CD14-positive monocyte (primary cell): ENCODE measurements at places on chromosomes 11 and 22.
A peak's percentile ranks its signal among the peaks of the same experiment; 100 is the strongest.

- DNase-seq: no peak
Observed at GRCh38 chr22:44906248-44906936, 103.4 kb downstream of the PHF21B start.

DNA sequence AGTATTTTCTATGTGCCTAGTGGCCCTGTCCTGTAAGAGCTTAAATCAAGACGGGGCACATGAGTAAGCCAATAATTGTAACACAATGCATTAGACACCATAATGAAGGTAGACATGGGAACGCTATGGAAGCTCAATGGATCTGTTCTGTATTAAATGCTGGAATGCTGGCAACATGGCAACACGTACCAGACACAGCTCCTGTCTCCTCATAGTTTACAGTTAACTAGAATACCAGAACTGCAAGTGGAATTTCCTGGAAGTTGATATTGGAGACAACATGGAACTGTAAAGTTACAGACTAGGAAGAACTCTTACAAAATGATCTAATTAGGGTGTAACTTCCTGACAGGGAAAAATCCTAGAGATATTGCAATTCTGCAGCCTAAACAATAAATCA is 12.4 kb downstream of the P4HA3 start:
- DNase-seq: no peak

- DNase-seq: no peak
Observed at GRCh38 chr11:70116386-70117065, 38.4 kb downstream of the ANO1 start.

- DNase-seq: peak; percentile 28
Observed at GRCh38 chr11:70270877-70271648, 573 bp downstream of the PPFIA1 start.

GRCh38 chr22:38750104-38750503 is 5.7 kb downstream of the SUN2 start:
- no peak for DNase-seq

DNA sequence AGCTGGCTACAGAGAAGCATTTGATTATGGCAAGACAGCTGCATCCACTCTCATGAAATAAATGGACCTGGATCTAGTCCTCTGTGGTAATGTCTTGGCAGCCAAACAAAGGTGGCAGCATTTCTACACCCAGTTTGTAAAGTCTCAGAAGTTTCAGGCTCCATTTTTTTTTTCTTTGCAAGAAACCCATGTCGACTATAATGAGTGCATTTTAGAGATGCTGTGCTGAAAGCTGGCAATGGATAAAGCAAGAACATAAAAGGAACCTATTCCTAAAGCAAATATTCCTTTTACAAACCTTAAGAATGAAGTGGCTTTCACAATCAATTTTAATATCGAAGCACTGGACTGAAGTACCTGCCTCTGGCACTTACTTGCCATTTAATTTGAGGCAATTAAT is 33.5 kb downstream of the THAP12 start:
- DNase-seq: no peak

GRCh38 chr22:24412274-24412673 is 15.1 kb upstream of the ADORA2A start:
- no peak for DNase-seq

- DNase-seq: no peak
Observed at GRCh38 chr11:9738116-9738515, 74.2 kb downstream of the SWAP70 start.
